ENCODE measurements at places on chromosomes 1 and 21. TPM values are rescaled to one million over a fixed set of nuclear protein-coding genes. Genes with fewer than 3 reads are reported as not detected.

DNA sequence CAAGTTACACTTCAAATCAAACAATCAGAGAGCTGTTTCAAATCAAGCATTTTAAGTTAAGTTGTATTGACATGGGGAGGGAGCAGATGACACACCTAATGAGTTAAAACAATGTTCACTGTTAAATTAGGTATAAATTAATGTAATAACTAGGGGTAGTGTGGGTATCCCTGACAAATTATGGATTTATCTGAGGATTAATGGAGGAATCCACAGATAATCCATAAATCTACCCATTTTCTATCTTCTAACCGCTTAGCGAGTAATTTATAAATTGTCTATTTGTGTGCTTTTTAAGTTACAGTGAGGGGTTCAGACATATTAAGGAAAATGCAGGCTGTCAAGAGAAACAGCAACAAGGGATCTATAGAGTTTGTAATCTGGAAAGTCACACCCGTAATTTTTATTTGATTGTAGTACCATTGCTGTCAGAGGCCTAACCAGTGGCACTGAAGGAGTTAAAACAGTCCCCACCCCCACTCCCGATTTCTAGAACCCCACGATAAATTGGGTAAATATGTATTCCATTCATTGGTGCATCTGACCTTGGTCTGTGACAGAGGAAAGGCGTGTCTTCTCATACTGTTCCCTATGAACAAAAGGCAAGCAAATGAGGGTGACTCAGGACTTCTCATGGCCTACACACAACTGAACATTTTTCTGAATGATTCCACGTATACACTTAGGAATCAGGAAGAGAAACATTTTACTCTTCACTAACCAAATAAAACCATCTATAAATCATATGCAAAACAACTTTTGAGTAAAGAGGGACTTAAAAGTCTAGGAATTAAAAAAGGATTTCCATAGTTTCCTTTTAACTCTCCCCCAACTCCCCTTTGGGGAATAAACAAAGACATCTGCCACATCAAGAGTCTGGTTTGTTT, 7.4 kb downstream of the IRF2BP2 start:
- H3K27me3 ChIP-seq, result no peaks in the 10 kb centered on the region
- H3K4me1 ChIP-seq, result peaks cover 52% of the 10 kb centered on the region
- peaks cover 42% of the 10 kb centered on the region for H3K36me3 ChIP-seq

- peaks cover 9% of the 10 kb centered on the region for H3K27me3 ChIP-seq
- H3K4me1 ChIP-seq, result no peaks in the 10 kb centered on the region
- no peak for DNase-seq
- no peaks in the 10 kb centered on the region for H3K36me3 ChIP-seq
- no peak overlapping the region for H3K4me3 ChIP-seq
Measured at GRCh38 chr1:232835166-232835565, 29.9 kb downstream of the MAP10 start.

TP73 gene
- total RNA-seq, result 0.43 TPM

GRCh38 chr1:165542015-165542631, 1.7 kb upstream of the LRRC52 start:
- no peak overlapping the region for H3K27ac ChIP-seq
- no peak overlapping the region for H3K4me3 ChIP-seq

DNA sequence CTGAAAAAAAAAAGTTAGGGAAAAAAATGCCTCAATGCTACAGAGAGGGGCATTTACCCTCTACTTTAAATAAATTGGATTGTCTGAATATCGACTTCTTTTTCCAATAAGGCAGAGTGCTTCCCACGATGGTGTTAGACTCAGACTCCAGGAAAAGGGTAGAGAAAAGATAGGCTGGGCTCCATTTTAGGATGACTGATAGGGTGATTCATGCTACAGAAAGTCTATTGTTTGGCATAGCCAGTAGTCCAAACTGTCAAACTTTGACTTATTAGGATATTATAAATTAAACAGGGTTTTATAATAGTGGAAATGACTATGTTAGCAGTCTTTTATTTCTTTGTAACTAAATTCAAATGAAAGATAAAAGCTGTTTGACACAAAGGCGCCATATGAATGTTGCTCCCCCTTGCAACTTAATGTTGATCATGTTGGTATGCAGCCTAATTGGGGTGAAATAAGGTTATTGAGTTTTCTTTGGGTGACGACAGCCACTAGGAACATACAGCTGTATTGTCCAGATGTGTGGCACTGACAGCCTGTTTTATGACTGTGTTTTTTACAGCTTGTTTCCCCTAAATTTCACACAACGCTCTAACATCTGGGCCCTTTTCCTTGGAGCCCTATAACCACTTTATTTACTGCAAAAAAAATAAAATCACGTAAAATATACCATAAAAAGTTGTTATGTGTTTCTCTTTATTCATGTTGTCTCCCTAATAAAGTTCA, 69.3 kb downstream of the SPAG17 start:
- H3K36me3 ChIP-seq, result no peaks in the 10 kb centered on the region
- H3K4me3 ChIP-seq, result no peak overlapping the region
- H3K4me1 ChIP-seq, result no peaks in the 10 kb centered on the region
- no peak for DNase-seq
- H3K27me3 ChIP-seq, result peaks cover 2% of the 10 kb centered on the region

DNA sequence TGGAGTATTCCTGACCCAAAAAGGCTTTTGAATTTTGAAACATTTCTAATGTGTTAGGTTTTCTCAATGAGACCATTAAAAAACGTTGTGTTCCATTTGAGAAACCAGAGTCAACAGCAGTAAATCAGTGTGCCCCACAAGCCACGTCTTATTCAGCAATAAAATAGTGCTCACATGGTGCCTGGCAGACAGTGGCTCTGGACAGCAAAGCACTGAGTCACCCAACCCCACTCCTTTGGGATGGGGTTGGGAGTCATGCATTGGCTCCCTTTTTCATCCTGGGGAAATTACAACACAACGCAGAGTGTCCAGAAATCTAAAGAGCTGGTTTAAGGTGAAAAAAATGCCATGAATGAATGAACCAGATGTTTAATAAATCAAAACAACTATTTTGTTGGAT, 46.5 kb downstream of the KCNJ15 start:
- no peak overlapping the region for H3K4me3 ChIP-seq
- peaks cover 50% of the 10 kb centered on the region for H3K4me1 ChIP-seq
- H3K27me3 ChIP-seq, result no peaks in the 10 kb centered on the region
- DNase-seq, result no peak
- no peak overlapping the region for H3K27ac ChIP-seq

- peaks cover 11% of the 10 kb centered on the region for H3K27me3 ChIP-seq
- no peaks in the 10 kb centered on the region for H3K4me1 ChIP-seq
- no peak for DNase-seq
Measured at GRCh38 chr21:36654324-36654723, 44.6 kb upstream of the SIM2 start.

ADAMTS5 gene
- total RNA-seq, result not detected

DNA sequence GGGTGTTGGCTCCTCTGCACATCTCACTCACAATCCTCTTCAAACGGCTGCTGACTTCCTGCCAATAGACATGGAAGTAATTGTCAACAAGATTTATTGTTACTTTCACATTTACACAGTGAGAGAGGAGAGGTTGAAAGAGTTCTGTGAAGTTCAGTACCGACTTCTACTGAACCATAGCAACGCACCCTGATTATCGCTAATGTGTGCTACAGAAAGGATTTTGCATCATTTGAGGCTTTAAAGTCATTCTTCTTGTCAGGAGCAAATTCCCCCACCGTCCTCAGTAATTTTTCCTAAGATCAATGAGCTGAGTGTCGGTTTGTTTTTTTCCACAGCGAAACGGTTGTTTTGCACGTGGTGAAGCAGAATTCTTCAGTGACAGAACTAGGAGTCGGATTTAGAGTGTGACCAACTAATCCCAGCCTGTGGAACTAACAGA, 361.0 kb downstream of the ADGRL2 start:
- no peak overlapping the region for H3K27ac ChIP-seq
- peak; percentile 7 for DNase-seq
- H3K4me1 ChIP-seq, result peaks cover 14% of the 10 kb centered on the region
- H3K27me3 ChIP-seq, result peaks cover 6% of the 10 kb centered on the region
- H3K36me3 ChIP-seq, result no peaks in the 10 kb centered on the region

DNA sequence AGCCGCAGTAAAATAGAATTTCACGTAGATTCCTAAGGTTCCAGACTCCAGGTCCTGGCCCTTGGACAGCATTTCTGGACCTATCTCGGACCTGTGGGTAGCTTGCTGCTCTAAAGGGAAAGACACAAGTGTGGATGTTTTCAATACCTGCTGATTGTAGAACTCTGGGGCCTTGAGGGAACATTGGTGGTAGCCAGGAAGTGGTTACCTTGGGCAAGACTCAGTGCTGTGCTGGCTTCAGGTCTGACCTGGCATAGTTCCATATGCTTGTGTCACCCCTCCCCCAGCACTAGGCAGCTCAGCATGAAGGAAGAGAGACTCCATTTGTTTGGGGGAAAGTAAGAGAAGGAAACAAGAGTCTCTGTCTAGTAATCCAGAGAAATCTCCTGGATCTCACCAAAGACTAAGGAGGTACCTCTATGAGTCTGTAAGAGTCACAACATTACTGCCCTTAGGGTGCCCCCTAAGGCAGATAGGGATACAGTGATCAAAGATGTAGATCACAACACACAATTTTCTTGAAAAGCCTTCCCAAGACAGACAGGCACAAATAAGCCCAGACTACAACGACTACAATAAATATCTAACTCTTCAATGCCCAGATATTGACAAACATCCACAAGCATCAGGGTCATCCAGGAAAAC, 398.8 kb downstream of the TGFB2 start:
- H3K4me3 ChIP-seq, result no peak overlapping the region
- no peaks in the 10 kb centered on the region for H3K27me3 ChIP-seq
- no peak overlapping the region for H3K27ac ChIP-seq
- no peak for DNase-seq
- no peaks in the 10 kb centered on the region for H3K4me1 ChIP-seq

UBL4B gene
- total RNA-seq, result not detected

DNA sequence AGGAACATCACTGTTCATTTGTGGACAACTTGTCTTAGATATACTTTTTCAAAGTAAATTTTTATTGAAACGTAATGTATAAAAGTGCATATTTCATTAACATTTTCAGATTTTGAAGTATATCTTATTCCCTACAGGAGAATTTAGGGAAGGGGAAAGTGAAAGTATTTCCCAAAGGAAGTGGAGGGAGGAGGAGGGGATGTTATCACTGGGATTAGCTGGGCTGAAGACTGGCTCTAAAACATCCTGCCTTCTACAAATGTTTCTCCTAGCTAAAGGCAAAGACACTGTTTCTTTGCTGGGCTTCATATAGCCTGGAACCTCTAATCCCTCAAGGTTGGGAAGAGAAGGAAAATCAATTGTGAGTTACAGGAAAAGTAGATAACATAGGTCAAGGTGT, 7.1 kb upstream of the ZNF697 start:
- no peak for DNase-seq
- H3K36me3 ChIP-seq, result no peaks in the 10 kb centered on the region
- H3K27ac ChIP-seq, result no peak overlapping the region
- no peak overlapping the region for H3K4me3 ChIP-seq
- H3K4me1 ChIP-seq, result no peaks in the 10 kb centered on the region

DYNLT4 gene
- 0.67 TPM for total RNA-seq

SUSD4 gene
- total RNA-seq, result 1.1 TPM

DNA sequence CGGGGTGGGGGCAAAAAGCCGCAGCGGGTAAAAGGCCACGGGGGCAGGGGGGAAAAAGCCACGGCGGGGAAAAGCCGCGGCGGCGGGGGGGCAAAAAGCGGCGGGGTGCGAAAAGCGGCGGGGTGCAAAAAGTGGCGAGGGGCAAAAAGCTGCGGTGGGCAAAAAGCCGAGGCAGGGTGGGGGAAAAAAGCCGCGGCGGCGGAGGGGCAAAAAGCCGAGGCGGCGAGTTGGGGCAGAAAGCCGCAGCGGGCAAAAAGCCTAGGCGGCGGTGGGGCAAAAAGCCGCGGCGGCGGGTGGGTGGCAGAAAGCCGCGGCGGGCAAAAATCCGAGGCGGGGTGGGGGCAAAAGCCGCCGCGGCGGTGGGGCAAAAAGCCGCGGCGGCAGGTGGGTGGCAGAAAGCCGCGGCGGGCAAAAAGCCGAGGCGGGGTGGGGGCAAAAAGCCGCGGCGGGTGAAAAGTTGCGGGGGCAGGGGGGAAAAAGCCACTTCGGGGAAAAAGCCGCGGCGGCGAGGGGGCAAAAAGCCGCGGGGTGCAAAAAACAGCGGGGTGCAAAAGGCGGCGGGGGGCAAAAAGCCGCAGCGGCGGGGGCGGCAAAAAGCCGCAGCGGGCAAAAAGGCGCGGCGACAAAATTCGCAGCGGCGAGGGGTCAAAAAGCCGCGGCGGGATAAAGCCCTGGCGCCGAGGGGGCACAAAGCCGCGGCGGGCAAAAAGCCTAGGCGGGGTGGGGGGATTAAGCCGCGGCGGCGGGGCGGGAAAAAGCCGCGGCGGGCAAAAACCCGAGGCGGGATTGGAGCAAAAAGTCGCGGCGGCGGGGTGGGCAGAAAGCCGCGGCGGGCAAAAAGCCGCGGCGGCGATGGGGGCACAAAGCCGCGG, 3901.2 kb downstream of the SRGAP2C start:
- H3K4me1 ChIP-seq, result no peaks in the 10 kb centered on the region
- no peak for DNase-seq
- no peak overlapping the region for H3K4me3 ChIP-seq
- no peak overlapping the region for H3K27ac ChIP-seq
- H3K27me3 ChIP-seq, result peaks cover 3% of the 10 kb centered on the region
- H3K36me3 ChIP-seq, result peaks cover 37% of the 10 kb centered on the region

DNA sequence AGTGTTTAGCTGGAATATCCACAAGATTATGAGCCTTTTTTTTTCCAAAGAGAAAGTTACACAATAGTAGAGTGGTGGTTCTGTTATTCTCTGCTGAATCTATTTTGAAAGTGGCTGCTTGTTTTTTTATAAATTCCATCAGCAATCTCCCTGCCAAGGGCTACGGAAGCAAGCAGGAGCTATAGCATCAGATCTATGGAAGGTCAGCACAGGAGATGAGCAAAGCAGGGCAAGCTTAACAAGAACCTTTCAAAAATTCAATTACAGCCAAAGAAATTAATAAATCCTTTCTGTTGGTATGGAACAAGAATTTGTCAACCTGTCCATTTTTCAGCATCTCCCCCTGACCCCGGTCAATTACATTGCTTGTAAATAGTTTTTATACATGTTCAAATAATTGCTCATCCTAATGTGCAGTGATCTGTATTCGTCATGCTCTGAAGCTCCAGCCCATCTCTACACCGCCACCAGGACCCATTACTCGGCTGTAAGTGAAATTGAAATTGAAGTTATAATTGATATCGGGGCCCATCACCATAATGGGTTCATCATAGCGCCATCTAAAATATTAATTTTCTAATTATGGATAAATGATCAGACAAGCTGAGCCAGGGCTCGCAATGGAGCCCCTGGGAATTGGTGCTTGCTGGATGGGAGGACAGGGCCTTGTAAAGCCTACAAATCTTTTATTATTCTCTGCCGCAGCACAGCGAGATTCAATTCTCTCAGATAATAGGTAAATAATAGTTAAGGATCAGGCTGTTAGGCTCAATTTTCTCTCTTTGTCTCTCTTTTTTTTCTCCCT, 215.1 kb downstream of the ATG4C start:
- H3K27me3 ChIP-seq, result peaks cover 23% of the 10 kb centered on the region
- DNase-seq, result no peak
- H3K36me3 ChIP-seq, result no peaks in the 10 kb centered on the region
- H3K4me1 ChIP-seq, result no peaks in the 10 kb centered on the region
- H3K27ac ChIP-seq, result no peak overlapping the region

GRCh38 chr1:117697220-117697781, 91.5 kb downstream of the TENT5C start:
- no peak overlapping the region for H3K27ac ChIP-seq
- no peaks in the 10 kb centered on the region for H3K36me3 ChIP-seq
- peaks cover 8% of the 10 kb centered on the region for H3K27me3 ChIP-seq
- no peaks in the 10 kb centered on the region for H3K4me1 ChIP-seq
- no peak overlapping the region for H3K4me3 ChIP-seq

FAM72D gene
- 38.3 TPM for total RNA-seq

GRCh38 chr21:28922368-28922767, 70.3 kb downstream of the LTN1 start:
- no peak for DNase-seq
- no peaks in the 10 kb centered on the region for H3K4me1 ChIP-seq
- H3K27me3 ChIP-seq, result no peaks in the 10 kb centered on the region
